DND-41 (cell line): ENCODE measurements at places on chromosomes 7 and 10.
A peak's percentile ranks its signal among the peaks of the same experiment; 100 is the strongest.

DNA sequence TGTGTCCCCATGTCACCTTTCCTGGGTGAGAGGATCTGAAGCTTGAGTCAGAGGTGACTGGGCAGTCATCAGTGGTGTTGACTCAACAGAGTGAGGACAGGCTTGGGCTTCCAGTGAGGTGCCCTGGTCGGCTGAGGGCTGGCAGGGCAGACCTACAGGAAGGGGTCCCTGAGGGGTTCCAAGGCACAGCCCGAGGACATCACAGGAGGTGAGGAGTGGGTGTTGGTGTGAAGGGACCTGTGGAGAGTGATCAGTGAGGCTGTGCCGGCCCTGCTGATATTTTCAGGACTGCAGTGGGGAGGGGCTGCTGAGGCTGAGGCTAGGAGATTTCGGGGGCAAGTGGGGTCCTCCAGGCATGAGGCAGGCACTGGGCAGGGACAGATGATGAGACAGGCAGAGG lies 545.5 kb downstream of the TCERG1L start:
- DNase-seq = no peak

- DNase-seq = peak; percentile 17
Observed at GRCh38 chr10:86945361-86946212, 11.8 kb downstream of the MMRN2 start.

DNA sequence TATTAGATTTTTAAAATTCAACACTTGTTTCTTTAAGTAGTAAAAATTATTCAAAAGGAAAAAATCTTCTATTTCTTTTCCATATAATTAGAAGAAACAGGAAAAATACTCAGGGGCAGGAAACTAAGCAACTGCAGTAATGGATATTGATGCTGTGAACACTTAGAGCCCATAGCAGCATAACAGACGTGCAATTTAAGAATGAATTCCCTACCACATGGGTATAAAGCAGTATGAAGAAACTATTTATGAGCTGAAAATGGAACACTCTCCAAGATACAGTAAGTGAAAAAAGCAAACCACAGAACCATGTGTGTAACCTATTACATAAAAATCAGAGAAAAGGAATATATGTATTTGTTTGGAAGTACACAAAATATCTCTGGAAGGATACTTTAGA lies 30.8 kb downstream of the ARHGAP19 start:
- no peak for DNase-seq

- DNase-seq = no peak
Observed at GRCh38 chr7:151454305-151454704, 14.4 kb upstream of the CRYGN start.

- no peak for DNase-seq
Observed at GRCh38 chr10:95445223-95445836, 115.8 kb downstream of the SORBS1 start.

DNA sequence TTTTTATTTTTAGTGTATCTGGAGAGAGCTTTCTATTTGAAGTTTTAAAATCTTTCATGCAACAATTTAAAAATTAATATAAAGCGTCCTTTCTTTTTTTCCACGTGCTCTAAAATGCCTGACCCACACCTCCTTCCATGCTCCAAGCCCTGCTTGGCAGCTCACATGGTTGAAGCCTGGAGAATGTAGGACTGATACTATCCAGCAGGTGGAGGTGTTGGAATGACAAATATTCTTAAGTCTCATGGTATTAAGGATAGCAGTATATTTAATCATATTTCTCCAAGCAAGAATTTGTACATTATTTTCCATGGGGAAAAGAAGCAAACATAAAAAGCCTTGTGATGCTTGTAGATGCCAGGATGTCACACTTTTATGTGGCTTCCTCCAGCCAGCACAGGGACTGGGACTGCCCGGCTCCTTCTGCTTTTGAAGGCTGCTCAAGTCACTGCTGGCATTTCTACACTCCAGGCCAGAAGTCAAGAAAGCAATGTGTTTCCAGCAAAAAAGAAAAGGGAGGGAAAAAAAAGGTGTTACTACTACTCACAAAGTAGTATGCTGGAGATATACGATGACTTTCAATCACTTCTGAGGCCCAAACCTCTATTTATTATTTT lies 49.7 kb downstream of the BZW2 start:
- no peak for DNase-seq

DNA sequence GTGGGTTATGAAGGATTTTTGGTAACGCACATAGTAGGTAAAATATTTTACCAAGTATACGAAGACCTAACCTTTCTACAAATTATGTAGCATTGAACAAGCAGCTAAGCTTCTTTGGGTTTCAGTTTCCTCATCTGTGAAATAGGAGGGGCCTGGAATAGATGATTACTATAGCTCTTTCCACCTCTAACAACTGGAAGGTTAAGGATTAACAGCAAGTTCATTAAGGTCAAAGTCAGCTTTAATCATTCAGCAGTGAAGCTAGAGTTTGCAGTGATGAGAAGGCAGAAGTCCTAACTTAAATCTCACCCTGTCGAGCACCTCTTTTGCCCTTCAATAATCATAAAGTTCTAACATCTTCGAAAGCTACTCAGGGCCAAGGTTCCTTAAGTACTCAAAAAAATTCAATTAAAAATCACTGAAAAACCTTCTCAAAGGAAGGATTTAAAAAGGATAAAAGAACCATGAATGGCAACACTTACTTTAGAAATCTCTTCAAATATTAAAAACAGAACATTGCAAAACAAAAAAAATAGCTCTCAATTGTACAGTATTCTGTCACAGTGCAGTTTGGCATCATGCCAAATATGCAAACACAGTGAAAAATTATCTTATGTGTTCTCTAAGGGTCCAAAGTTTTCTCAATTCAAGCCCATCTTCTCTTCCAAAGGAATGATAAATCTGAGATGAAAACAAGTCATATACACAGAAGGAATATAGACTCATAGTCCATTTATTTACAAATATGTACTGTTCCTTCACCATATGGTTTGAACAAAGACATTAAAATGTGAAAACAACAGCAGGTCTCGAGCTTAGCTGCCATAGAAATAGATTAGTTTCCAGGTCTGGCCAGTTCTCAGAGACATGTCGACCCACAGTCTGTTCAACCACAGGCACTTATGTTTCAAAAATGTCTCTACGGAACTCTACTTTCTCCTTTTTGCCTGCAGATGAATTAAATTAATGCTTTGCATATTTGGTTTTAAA lies 152.0 kb upstream of the SLC13A1 start:
- no peak for DNase-seq

DNA sequence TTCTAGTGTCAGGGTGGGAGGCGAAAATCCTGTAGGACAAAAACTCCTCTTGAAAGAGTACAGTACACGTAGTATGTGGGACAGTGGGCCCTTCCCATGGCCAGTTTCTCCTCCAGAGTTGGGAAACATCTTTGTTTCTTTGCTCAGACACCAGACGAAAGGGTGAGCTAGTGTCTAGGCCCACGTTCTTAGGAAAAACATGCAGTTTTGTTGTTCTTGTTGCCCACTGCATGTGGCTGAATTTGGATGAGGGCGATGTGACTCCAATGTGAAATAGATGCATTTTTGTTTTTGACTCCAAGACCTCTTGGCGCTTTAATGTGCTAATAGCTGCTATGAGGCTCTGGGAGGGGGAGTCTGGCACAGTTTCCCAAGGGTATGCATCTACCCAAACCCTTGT lies 100.8 kb downstream of the ATXN7L1 start:
- DNase-seq = no peak

- DNase-seq = no peak
Observed at GRCh38 chr7:2209961-2210323, 22.8 kb downstream of the MAD1L1 start.

GRCh38 chr10:26326851-26327250 lies 110.3 kb downstream of the GAD2 start:
- DNase-seq = no peak

DNA sequence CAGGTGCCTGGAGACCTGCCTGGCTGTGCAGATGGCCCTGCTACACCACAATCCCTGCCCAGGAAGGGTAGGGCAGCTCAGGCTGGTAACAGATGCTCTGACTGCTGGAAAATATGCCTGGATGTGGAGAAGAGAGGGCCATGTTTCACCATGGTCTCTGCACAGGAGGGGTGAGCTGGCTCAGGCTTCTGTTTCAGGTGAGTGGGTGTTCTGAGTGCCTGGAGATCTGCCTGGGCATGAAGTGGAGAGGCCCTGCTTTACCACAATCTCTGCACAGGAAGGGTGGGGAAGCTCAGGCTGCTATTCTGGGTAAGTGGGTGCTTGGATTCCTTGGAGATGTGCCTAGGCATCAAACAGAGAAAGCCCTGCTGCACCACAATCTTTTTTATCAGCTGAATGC lies 350.1 kb downstream of the KIF20B start:
- no peak for DNase-seq

DNA sequence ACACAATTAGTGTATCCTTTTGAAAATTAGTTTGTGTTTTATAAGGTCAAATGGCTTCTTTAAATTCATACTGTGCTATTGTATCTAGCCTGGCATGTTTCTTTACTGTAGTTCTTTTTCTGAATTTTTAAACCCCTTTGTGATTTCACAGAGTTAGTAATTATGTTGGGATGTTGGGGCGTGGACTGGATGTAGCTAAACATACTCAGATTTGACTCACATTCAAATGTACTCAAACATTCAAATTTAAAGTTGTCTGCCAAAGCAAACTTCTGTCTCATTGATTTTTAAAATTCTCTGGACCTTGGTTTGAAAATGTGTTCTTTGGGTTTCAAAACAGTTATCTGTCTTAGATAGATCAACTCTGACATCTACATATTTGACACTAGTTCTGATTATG lies 7.2 kb upstream of the NRP1 start:
- DNase-seq = no peak

- DNase-seq = no peak
Observed at GRCh38 chr10:21532694-21533466, 1.2 kb upstream of the MLLT10 start.

- no peak for DNase-seq
Observed at GRCh38 chr7:158795272-158795671, 34.0 kb downstream of the ESYT2 start.

DNA sequence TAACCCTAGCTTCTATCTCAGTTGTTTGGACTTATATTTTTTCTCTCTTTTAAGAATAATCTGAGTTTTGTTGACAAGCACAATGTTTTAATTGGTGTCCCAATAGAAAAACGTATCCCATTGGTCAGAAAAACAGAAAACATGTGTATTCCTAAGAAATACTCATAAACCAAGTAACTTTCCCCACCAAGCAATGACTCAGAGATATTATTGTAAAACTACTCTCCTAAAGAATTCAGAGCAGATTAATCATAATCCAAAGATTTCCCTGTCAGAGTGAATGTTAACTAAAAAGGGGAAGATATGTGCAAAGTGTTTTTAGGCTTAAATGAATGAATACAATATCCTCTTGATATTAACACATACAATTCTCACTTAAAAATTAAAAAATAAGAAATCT lies 29.4 kb upstream of the MBL2 start:
- DNase-seq = no peak

DNA sequence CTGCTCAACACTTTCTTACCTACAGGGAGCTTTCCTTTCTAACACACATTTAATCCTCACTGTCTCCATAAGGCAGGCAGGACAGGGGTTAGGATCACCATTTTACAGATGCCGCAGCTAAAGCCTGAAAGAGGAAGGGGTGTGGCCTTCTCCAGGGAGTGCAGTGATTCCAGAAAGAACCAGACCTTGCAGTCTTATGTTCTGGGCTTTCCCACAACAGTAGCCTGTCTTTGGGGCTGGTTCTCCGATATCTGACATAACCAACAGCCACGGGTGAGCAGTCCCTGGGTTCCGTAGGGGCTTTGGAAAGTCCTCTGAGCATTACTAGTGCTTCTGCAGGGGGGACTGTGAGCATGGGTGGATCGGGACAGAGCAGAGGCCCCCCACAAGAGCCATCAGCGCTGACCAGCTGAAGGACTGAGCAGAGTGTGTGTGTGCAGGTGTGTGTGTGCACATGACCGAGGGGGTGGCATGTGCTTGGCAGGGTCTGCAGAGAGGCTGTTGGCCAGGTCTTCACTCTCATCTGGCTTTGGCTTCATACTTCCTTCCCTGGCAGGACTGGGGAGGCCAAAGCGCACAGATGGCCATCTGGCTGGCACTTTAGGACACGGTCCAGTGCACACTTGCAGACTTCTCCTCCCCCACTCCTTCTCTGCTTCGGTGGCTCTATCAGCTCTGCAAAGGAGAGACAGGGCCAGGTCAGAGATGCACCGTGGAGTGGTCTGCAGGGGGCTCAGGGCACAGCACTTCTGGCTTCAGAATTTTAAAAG lies 400.3 kb downstream of the RPS24 start:
- no peak for DNase-seq

GRCh38 chr10:59079386-59080226 lies 96.8 kb upstream of the PHYHIPL start:
- no peak for DNase-seq

GRCh38 chr7:142482891-142483658 lies 225.2 kb upstream of the PRSS58 start:
- peak; percentile 73 for DNase-seq

DNA sequence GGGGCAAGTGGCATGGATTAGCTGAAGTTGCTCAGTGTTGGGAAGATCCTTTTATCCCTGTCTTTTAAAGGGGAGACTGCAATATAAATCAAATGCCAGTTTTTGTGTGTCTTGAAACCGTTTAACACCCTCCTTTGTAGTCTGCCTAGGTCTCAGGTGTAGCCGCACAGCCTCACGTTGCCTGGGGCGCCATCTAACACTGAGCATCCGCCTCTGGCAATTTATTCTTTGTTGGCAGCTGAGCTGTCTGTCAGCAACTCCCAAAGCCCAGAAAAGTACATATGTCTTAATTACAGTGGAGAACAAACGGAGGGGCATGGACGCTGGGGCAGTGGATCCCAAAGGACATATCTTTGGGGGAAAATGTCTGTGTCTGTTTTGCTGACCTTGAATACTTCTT lies 254.7 kb downstream of the STK31 start:
- DNase-seq = no peak

GRCh38 chr7:7816084-7816483 lies 97.7 kb upstream of the RPA3 start:
- DNase-seq = no peak

- no peak for DNase-seq
Observed at GRCh38 chr7:1901431-1902210, 231.5 kb downstream of the ELFN1 start.

GRCh38 chr10:52479567-52479966 lies 165.5 kb downstream of the DKK1 start:
- DNase-seq = no peak

- no peak for DNase-seq
Observed at GRCh38 chr10:15897287-15897686, 37.0 kb upstream of the MINDY3 start.

DNA sequence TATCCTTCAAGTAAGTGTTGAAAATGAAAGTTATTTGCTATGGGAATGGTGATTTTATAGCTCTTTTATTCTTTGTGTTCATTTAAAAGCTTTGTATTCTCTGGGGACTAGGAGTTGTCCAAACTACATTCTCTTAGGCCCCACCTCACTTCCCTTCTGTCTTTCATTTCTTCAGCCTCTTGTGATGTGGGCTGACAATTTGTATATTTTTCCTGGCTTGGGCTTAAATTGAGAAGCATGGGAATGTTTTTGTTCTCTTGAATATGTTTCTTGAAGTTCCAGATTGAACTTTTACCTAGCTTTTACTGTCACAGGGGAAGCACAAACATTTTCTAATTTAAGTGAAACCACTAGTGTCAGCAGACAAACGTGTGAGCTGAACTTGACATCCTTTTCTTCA lies 27.9 kb downstream of the BBS9 start:
- no peak for DNase-seq

- no peak for DNase-seq
Observed at GRCh38 chr10:29257106-29257783, 31.6 kb upstream of the LYZL1 start.
